Germinal center (tissue), 1 donor: ENCODE measurements at places on chromosomes 5 and 9.
A peak's percentile ranks its signal among the peaks of the same experiment; 100 is the strongest.

- no peak for DNase-seq
Observed at GRCh38 chr9:112605518-112605917, 112.4 kb downstream of the INIP start.

DNA sequence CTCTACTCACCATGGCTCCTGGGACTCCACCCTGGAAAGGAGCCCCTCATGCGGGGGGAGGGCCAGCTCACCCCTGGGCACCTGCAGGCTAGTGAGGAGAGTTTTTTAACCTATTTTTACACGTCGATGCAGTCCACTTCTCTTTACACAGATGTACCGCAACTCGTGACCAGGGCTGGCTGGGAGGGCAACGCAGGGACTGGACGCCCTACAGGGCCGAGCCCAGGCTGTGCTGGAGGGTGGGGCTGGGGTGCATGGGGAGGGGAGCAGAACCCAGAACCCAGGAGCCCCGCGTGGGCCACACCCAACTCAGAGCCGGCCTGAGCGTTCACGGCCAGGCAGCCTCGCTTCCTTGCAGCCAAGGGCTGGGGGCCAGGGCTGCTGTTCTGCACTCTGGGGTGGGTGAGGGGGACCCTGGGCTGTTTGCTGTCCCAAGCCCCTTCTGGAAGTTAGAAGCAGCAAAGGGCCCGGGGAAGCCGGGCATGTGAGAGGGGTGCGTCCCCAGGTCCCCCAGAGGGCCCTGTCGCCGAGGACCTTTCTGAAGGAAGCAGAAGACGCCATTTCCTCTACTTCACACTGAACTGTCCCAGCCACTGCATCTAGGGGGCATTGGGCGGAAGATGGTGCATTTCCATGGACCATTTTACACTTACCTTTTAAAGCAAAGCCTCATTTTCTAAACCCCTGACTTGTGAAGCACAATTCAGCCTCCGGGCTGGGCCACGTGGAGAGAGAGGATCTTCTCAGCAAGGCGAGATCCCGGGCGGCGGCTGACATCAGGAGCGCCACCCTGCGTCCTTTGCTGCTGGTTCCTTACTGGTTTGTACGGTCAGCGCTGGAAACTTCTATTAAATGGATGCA is 90.5 kb downstream of the KCNT1 start:
- no peak for DNase-seq

DNA sequence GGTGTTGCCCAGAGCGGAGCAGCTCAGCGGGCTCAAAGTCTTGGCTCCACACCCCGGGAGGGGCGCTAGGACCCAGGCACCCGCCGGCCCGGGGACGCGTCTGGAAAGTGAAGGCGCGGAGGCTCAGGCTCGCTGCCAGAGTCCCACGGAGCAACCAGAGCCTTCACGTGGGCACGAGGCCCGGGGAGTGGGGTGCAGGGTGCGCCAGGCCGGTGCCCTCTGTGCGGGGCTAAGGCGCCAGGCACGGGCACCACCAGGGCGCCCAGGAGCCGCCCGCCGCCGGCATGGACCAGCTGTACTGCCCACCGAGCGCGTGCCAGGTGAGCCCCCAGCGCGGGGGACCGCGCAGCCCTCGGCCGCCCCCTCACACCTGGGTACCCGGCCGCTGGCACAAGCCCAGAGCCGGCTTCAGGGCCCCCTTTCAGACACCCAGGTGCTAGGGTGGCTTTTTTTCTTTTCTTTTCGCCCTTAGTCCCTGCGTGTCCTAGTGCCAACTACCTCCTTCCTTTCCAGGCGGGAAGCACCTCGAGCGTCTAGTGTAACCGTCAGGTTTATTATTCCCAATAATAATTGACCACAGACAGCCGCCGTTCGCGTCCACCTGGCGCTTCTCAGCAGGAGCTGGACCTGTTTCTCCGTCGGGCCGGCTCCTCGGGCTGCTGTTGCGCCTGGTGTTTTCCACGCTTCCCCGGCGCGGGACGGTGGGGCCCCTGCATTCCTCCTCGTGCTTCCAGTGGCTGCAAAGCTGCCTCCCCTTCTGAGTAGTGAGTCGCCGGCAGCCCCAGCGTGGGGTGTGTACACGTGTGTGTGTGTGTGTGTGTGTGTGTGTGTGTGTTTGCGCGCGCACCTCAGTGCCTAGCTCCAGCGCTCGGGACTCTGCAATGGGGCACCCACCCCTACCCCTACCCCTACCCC is 30.1 kb upstream of the PDE8B start:
- no peak for DNase-seq

GRCh38 chr5:143601917-143602333 is 198.4 kb upstream of the NR3C1 start:
- DNase-seq: no peak

DNA sequence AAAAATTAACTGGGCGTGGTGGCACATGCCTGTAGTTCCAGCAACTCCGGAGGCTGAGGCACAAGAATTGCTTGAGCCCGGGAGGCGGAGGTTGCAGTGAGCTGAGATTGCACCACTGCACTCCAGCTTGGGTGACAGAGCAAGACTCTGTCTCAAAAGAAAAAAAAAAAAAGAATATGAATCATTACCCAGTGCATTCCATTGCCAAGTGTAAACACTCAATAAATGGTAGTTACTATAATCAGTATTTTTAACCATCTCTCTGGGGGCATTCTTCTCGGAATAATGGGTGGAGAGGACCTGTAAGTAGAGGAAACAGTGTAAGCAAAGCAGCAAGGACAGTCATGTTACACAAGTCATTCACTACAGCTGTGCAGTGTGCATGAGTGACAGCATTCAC is 13.8 kb upstream of the RANBP17 start:
- DNase-seq: no peak

DNA sequence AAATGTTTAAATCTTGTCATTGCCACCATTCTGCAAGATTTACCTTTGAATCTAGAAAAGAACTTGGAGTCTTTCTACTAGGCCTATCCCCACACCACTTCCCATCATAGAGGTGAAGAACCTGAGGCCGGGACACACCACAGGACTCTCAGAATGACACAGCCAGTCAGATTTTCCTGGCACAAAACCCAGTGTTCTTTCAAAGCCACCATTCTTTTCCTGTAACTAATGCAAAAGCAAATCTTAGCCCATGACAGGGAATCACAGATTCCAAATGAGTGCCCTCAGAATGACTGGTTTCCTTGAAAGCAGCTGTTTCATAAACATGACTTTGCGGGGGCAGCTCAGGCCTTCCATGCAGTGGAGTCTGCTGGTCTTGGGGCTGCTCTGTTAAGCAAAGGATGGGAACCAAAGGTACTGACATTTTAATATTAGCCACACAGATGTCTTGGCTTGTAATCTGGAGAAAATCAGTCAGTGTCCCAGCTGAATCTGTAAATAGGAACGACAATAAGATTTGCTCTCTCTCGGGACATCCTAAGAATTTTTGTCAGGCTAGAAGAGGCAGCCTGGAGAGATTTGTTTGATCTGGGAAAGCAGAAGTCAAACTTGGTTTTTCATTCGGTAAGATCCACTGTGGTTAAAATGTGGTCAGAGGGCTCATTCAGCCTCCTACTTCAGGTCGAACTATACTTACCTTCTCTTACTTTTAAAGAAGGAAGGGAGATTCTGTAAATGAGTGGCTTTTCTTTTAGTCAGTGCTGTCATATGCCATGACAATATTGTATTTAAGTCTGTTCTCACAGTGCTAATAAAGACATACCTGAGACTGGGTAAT is 115.1 kb downstream of the PALM2AKAP2 start:
- DNase-seq: no peak

- no peak for DNase-seq
Observed at GRCh38 chr9:131467214-131467935, 35.3 kb upstream of the POMT1 start.

DNA sequence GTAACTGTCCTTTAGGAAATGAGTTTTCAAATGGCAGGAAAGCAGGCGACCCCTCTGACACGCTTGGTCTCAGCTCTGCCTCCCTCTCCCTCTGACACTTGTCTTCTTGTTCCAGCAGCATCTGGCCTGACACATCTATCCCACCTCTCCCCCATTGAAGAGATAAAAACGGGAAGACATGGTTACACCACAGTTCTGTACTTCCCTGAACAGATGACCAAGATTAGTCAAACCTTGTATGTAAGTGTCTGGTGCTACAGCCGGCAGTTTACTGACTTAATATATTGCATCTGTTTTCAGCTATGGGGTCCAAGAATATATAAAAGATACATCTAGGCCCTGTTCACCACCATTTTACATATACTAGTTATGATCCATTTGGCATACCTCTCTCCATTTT is 29.6 kb upstream of the MLLT3 start:
- no peak for DNase-seq

DNA sequence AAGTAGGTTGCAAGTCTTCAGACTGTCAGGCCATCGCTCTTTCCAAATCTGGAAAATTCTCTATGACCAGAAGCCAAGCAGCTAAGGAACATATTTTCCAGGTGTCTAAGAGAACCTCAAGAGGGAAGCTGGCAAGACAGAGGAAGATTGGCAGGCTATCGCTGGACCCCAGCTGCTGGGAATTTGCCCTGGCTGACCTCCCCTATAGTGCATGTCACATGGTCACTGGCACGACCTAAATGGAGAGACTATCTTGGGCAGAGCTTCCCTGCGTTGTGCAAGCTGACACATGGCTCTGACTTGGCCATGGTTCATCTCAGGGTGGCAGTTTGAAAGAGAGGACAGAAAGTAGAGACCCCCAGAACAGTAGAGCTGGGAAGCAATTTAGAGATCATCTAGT is 104.9 kb upstream of the ZNF618 start:
- no peak for DNase-seq

- DNase-seq: no peak
Observed at GRCh38 chr9:20978249-20978648, 53.2 kb downstream of the HACD4 start.

- peak; percentile 41 for DNase-seq
Observed at GRCh38 chr5:39080597-39081204, 6.5 kb upstream of the RICTOR start.

GRCh38 chr5:114648940-114649339 is 287.1 kb downstream of the KCNN2 start:
- no peak for DNase-seq

- DNase-seq: peak; percentile 20
Observed at GRCh38 chr9:22240619-22241018, 206.0 kb upstream of the DMRTA1 start.

DNA sequence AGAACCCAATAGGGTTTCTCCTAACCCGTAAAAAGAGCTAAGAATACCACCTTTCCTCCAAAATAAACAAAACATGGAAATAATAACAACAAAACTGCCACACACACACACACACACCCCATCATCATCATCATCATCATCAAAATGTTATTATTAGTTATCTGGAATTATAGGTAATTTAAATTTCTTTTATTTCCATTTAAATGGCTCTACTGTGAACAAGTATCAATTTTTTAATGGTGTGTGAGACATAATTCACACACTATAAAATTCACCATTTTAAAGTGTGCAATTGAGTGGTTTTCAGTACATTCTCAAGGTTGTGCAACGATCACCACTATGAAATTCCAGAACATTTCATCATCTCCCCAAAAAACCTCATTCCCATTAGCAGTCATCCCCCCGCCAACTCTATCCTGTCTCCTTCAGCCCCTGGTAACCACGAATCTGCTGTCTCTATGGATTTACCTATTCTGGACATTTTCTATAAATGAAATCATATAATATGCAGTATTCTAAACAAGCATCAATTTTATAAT is 172.7 kb downstream of the ROR2 start:
- DNase-seq: no peak

DNA sequence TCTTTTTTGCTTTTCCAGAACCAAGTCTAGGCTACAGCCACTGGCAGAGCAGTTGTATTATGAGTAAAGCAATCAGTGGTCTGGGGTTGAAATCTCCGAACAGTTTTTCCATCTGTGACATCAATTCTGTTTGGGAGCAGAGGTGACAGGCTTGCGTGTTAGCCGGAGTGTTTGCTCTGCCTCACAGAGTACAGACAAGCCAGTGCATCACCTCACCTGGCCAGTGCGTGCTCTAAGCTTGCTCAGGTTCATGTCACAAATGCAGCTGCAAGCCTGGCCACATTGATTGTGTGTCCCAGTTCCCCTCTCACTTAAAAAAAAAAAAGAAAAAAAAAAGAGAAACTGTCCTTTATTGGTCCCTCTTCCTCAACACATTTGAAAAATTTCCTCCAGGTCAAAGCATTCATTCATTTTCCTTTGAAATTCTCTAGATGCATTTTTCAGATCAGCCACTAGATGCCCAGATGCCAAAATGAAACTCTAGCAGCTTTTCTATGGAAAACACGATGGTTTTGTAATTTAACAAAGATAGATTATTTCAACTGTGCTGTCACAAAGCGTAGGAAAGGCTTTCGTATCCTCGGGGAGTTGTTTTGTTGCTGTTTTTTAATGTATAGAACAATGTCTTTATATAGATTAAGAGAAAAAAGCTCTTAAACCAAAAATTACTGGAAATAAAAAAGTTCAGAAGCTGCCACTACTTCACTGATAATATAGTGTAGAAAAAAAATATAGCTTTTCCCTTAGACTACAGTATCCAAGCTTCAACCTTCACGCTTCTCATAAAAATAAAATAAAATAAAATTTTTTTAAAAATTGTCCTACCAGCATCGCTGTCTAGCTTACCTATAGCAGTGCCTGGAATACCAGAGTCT is 585.5 kb downstream of the TLE1 start:
- DNase-seq: no peak

- DNase-seq: no peak
Observed at GRCh38 chr9:91483835-91484234, 60.2 kb upstream of the NFIL3 start.

DNA sequence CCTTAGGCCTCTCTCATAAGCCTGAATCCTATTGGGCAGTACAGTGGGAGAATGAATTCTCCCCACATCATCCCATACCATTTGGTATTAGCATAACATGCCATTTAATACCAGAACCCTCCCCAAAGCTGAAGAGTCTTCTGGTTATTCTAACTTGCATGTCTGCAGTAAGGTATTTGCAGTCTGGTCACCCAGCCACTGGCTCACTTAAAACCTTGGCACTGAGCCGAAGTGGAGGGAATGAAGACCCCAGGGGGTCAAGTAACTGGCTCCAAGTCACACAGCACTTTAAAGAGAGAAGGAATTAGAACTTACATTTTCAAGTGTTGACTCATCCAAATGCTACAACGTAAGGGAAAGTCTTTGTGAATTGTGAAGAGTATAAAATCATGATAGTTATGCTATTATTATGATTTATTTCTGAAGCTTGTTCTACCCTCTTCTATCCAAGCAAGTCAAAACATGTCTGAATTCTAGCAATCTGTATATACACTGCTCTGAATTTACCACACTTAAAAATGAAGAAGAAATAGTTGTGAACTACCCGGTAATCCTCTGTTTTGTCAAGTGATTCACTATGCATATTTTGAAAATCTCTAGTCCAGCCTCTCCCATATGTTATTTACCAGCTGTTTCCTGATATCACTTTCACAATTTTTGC is 28.5 kb downstream of the GLRA1 start:
- no peak for DNase-seq

GRCh38 chr9:34566322-34566721 is 23.2 kb downstream of the CNTFR start:
- no peak for DNase-seq

DNA sequence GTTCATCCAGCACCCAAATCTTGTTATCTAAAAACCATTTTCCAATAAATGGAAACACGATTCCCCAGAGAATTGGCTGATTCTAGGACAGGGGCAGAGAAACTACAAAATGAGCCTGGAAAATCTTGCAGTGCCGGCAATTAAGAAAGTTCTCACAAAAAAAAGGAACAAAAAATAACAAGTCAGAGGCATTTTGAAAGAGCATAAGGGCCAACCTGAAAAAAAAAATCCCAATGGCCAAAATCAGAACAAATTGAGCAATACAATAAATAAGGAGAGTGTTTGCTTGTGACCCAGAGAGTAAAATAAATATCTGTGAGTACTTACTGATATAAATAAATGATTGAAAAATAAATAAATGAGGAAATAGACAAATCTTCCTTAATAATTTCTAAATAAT is 55.1 kb upstream of the S1PR3 start:
- no peak for DNase-seq

- DNase-seq: no peak
Observed at GRCh38 chr9:19728101-19728500, 60.7 kb downstream of the SLC24A2 start.
